ENCODE measurements at places on chromosomes 6 and 20.

GRCh38 chr6:108762394-108762793 lies 85.8 kb upstream of the ARMC2 start:
- no peak for DNase-seq

GRCh38 chr6:166435574-166435973 lies 52.8 kb upstream of the MPC1 start:
- DNase-seq, result peak; percentile 54

GRCh38 chr20:44561876-44562275 lies 20.5 kb upstream of the PKIG start:
- DNase-seq, result no peak

DNA sequence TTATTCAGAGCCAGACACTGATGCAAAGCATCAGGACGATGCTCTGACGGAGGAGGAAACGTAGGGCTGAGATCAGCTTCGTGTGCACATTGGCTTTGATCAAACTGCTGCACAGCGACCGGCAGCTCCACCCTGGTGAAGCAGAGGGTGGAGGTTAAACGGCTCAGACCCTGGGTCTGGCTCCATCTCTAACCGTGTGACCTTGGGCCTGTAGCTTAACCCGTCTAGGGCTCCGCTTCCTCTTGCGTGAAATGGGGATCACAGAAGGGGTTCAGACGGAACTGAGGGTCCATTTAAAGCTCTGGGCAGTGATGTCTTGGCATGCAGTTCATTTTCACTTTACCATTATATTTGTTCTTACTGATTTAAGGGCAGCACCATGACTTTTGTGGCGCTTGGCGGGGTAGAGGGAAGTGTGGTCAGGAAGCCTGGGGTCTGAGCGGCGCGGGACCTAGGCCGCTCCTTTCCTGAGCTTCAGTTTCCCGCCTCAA lies 644 bp downstream of the RBL1 start:
- peak; percentile 65 for DNase-seq

DNA sequence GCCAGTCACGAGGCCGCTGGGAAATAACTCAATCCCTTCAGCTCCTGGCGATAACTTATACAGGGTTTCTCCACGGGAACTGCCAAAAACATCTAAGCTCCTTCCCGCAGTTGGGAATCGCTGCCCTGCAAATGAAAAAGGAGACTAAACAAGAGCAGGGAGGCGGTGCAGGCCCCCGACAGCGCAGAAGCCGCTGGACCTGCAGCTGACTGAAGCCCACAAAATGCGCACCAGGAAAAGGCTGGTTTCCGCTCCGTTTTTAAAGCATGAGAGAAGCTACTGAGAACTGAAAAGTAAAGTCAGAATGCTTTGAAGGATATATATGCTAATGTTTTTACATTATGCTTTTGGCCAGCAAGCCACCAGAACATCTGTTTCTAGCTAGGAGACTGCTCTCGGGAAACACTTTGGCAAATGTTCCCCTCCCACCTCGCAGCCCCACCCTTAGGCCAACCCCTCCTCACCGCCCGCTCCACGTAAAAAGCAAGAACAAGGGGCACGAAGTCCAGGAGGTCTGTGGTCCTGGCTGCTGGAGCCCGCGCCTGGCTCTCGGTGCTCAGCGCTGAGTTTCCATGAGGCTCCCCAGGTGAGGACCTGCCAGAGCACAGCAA lies 90.5 kb downstream of the SOD2 start:
- DNase-seq, result no peak

All from T-cell (primary cell).